Stimulated activated CD8-positive, alpha-beta memory T cell treated with anti-CD3 and anti-CD28 coated beads, Interleukin-4, amount 100 ng/mL, for 24 hours (primary cell): ENCODE measurements at places on chromosomes 2 and 18.
A peak's percentile ranks its signal among the peaks of the same experiment; 100 is the strongest.

DNA sequence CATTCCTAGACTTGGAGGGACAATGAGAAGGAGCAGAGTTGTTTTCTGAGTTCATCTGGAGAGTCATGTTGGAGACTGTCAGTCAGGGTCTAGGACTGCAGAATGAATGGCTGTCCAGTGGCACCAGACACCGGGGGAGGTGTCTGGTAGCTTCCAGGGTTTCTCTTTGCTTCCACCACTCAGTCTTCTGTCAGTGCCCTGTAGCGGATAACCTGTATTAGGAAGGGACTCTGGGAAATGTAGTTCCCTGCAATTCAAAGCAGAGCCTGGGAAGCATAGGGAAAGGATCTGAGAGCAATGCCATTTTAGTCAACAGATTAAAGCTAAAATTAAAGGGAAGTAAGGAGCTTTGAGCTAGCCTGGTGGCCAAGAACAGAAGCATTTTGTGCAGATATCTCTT lies 257.9 kb downstream of the THSD7B start:
- no peak for DNase-seq

- no peak for DNase-seq
Observed at GRCh38 chr2:98563394-98563793, 44.9 kb downstream of the COA5 start.

- no peak for DNase-seq
Observed at GRCh38 chr18:8601277-8602032, 7.8 kb upstream of the RAB12 start.

GRCh38 chr2:64144057-64145013 lies at the start of gene PELI1:
Gene PELI1 (minus strand): TSS chr2:64144420. CDS start chr2:64108310, 36,110 bp downstream.
- peak; percentile 86 for DNase-seq

- peak; percentile 83 for DNase-seq
Observed at GRCh38 chr2:12716282-12717190, at the start of gene TRIB2. Gene TRIB2 (plus strand): TSS chr2:12716936. CDS start chr2:12718308, 1,372 bp downstream.

GRCh38 chr2:236175548-236176150 lies 7.5 kb upstream of the GBX2 start:
- no peak for DNase-seq

- no peak for DNase-seq
Observed at GRCh38 chr2:175034716-175035115, 29.5 kb upstream of the CHN1 start.

DNA sequence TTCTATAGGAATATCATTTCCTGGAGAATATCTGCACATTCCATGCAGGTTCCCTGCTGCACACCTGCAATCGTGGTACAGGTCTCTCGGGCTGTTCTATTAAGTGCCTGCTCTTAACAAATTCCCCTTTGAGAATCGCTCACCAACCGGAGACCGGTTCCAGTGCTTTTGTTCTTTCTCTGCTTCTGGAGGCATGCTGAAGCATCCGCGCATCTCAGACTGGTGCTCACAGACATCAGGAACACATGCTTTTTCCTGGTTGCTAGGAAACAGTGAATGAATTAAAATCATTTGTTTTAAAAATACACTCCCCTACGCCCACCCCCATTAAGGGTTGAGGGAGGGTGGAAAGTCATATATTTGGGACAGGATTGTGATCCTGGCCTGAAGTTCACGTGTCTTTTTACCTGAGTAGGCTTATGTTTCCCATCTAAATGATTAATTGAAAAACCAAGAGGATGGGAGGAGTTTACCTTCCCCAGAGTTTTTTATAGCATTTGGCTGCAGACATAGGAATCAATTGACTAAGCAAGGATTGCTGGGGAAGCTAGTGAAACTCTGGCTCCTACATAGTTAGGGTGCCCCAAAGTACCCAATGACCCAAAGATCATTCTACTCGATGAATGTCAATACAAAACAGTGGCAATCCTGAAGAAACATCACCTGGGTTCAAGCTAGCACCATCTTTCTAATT lies at the start of gene C2orf80:
Gene C2orf80, minus strand, starts transcription at position 221 of the 694 bp plus-strand sequence. CDS start 3,044 bp downstream, outside the sequence.
- no peak for DNase-seq

GRCh38 chr2:161426922-161427663 lies 11.0 kb downstream of the TBR1 start:
- DNase-seq: no peak

- no peak for DNase-seq
Observed at GRCh38 chr2:157559061-157559460, 69.6 kb downstream of the ACVR1C start.

DNA sequence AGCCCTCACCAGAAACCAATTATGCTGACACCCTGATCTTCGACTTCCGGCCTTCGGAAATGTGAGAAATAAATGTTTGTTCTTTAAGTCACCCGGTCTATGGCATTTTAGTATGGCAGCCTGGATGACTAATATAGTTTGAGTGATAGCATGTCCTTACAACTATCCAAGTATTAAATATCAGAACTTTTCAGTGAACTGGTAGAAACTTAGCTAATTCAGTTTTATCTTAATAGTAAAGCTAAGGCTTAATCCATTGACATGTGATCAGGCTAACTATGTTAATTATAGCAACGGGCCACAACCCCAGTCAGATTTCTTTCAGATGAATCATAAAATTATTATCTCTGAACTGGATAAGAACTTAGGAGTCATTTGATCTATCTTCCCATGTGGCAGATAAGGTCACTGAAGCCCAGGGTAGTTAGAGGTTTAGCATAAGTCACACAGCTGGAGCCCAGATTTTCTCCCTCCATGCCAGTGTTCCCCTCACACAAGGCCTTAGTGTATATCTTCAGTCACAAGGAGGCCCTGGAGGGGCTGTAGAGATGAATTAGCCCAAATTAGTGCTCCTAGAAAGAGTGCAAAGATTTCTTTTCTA lies 40.7 kb upstream of the UPP2 start:
- no peak for DNase-seq

DNA sequence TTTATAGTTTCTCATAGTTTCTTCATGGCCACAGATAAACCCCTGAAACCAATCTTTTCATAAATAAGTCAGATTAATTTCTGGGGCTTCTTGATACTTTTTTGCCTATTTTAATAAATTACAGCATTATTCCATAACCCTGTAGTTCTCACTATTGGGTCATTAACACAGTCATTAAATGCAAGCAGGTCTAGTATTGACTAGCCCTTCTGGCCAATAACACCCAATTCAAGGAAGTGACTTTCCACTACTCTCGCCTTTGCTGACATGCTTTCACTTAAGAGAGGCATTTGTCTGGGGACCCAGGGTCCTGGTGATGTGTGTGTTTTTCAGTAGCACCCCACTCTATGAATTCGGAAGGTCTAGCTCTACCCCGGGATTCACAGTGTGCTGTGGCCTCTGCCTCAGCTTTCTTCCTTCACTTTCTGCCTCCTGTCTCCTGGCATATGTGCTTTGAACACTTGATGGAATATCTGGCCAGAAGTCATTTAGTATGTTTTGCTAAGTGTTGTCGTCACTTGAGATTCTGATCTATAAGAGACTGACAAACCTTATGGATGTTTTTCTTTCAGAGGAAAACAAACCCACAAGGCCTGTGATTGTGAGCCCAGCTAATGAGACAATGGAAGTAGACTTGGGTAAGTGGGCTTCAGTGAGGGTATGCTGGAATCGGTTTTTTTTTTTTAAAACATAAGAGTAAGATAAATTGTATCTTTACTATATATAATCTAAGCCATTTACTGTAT lies 18.6 kb upstream of the IL1RL2 start:
- DNase-seq: no peak

DNA sequence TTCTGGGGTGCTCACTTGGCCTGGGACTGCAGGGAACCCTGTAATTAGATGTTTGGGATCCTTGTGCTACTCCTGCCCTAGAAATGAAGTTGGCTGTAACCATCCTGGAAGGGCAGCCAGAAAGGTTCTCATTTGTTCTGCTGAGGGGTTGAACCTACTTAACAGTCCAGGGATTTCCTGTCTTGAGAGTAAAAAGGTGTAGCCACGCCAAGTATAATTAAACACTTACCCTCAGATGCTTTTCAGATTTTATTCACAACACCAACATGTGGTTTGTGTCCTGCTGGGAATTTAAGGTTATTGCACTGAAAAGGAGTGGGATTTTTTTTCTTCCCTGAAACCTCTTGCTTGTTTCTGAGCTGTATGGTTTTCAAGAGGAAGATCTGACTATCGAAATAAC lies 222.4 kb upstream of the APCDD1 start:
- DNase-seq: no peak

- no peak for DNase-seq
Observed at GRCh38 chr2:59926731-59927130, 626.7 kb downstream of the BCL11A start.

DNA sequence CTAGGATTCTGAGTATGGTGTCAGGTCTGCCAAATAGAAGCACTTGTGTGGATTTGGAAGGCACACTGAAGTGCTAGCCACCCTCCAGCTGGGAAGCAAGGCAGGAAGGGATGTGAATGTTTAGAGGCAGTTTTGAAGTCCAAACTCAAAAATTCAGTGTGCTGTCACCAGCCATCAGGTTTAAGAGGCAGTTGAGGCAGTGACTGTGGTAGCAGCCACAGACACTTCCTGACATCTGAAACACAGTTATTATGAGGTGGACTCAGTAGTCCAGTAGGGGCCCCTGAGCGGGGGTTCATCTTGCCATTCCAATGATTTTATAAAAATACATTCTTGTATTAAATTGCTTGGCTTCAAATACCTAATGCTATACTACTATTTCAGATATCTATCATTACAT lies 13.4 kb upstream of the DOCK10 start:
- DNase-seq: no peak

GRCh38 chr2:74571058-74571457 lies 16.5 kb downstream of the DOK1 start:
- no peak for DNase-seq

DNA sequence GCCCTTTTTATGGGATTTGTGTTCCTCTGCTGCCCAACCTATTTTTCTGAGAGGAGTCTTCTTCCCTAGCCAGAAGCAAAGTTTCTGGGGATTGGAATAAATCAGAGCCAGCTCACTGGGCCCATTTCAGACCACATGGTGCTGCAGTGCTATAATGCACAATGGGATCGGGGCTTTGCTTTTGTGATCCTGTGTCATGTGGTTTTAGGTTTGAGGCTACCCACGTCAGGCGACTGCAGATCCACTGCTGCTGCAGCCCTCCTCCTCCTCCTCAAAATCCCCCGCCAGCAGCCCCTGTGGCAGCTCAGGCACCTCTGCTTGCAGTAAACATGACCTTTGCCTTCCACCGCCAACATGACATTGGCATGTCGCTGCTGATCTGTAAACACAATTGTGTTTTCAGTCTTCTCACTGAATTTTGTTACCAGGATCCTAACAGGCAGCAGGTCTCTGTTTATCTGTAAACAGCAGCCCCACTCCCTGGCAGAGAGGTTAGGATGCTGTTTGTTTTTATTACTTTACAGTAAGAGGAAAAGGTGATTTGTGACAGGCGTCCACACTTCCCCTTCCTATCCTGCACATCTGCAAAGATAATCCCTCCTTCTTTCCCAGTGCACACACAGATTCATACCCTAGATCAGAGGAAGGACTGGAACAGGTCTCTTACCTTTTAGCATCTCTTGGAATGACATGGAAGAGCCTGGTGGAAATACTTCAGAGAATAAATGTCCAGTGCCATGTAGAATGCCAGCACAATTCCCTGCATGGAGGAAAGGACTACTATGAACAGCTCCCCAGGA lies 130.8 kb downstream of the FOXI3 start:
- DNase-seq: no peak

- no peak for DNase-seq
Observed at GRCh38 chr2:140654565-140654964, 1476.3 kb downstream of the LRP1B start.

- DNase-seq: no peak
Observed at GRCh38 chr18:59918320-59918755, 18.5 kb downstream of the PMAIP1 start.

DNA sequence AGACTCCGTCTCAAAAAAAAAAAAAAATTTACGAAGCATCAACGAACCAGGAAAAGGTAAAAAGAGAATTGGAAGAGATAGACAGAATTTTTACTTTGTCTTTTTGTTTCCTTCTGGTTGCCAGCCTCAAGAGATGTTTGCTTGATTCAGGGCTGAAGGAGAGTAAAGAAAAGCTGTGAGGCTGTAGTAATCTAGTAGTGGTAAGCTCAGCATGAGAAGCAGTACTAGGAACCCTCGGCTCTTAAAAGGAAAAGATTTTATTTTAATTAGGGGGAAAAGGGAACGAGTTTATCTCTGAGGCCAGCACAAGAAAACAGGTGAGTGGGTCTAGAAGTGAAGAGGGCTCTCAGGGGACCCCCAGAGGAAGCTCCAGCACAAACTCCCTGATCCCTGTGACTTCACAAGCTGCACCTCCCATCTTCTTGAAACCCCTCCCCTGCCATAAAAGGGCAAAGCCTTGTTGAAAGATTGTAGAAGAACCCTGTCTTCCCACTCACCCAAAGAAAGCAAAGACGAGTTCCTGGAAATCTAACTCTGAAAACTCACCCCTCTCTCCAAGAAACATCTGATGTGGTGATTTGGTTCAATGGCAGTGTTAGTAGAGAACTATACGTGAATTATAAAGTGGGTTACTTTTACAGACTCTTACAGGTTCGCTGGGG lies 8.6 kb downstream of the RBMS1 start:
- DNase-seq: peak; percentile 7

DNA sequence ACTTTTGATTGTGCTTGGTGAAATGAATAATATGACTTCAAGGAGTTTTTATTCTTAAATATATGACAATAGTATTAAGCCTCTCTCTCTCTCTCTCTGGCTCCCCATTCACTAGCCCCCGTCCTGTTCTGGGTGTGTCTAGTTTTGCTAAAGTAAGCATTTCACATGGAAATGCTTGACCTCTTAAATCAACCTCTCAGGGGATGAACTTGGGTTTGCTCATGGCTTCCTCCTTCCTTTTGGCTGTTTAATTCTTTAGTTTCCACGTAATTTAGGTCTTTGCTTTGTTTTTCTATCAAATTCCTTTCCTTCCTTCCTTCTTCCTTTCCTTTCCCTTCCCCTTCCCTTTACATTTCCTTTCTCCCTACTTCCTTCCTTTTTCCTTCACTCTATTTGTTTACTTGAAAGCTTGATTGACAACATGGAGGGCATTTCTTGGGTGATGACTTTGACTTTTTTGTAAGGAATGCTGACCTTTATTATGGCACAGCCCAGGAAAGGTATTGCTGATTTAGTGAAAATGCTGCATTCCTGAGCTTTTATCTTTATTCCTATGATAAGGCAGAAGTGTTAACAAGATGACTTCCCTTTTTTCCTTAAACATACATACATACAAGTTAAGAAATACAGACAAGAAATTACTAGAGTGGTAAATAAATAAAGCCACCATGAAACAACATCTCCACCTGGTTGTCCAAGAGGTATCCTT lies 3.6 kb downstream of the DPP4 start:
- DNase-seq: no peak
